ENCODE measurements at places on chromosomes 16 and 17.

DNA sequence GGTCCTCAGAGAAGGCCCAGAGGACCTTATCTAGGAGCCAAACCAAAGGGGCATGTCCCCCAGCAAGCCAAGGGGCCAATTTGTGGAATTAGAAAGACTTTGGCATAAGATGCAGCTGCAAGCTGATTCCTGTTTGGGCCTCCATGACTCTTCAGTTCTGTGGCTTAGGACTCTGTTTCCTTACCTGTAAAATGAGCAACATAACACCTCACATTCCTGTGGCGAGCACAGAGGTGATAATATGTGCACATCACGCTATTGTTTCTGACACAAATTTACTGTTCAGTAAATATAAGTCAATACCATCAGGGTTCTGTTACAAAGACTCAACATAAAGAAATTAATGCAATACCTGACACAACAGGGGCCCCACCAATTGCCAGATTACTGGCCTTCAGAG is 57.7 kb downstream of the CDH11 start:
- DNase-seq, result no peak

DNA sequence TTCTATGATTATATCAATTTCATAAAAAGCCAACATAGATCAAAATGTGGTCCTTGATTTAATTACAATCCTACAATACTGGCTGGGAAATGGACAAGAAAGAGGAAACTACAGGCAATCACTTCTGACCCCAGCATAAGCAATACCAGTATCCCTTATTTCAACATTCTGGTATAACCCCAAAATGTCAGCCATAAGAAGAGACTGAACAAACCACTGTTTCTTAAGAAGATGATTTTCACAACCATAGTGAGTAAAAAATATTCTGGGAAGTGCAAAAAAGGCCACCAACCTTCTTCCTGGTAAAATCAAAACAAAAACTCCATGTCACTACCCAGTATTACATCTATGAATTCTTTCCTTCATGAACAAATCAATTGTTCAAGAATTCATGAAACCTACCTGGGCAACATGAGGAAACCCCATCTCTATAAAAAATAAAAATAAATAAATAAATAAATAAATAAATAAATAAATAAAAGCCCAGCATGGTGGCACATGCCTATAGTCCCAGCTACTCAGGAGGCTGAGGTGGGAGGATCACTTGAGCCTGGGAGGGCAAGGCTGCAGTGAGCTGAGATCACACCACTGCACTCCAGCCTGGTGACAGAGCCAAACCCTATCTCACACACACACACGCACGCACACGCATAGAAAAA is 7.5 kb downstream of the N4BP1 start:
- DNase-seq, result no peak

GRCh38 chr16:65994291-65994690 is 372.2 kb upstream of the CDH5 start:
- DNase-seq, result no peak

DNA sequence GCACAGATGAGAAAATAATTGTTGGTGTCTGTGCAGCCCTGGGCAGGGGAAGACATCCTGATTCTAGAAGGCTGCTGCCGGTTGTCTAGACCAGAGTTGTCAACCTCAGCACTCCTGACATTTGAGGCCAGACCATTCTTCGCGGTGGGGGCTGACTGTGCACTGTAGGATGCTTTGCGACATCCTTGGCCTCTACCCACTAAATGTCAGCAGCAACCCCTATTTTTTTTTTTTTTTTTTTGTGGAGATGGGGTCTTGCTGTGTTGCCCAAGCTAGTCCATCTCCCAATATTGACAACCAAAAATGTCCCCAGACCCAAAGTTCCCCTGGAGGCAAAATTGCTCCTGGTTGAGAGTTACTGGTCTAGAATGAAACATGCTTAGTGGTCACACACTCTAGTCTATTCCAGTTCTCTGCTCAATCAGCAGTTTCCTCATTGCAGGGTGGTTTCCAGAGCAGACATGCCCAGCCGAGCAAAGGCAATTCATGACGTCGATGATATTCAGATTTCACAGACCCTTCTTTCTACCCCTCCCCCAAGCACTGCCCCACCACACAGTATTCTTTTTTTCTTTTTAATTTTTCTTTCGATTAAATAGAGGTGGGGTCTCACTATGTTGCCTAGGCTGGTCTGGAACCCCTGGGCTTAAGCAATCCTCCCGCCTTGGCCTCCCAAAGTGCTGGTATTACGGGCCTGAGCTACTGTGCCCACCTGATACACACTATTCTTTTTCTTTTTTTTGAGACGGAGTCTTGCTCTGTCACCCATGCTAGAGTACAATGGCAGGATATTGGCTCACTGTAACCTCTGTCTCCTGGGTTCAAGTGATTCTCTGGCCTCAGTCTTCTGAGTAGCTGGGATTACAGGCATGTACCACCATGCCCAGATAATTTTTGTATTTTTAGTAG is 9.0 kb downstream of the C17orf99 start:
- DNase-seq, result no peak

- DNase-seq, result no peak
These were observed 149.1 kb downstream of the ZNF423 start for GRCh38 chr16:49706620-49707355.

GRCh38 chr16:35605921-35606320 is 2146.5 kb downstream of the TP53TG3F start:
- no peak for DNase-seq

DNA sequence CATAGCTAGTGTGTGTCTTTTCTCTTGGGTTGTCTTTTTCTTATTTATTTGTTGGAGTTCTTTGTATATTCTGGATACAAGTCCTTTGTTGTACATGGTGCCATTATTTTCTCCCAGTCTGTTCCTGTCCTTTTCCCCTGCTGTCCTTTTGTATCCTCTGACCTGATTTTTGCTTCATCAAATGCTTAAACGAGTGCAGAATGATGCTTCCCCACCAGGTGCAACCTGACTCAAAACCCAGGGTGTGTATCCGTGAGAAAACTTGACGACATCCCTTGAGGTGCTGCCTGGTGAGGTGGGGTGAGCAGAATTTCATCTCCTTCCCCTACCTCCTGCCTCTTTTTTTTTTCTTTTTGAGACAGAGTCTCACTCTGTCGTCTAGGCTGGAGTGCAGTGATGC is 88.6 kb downstream of the NTN1 start:
- DNase-seq, result no peak

DNA sequence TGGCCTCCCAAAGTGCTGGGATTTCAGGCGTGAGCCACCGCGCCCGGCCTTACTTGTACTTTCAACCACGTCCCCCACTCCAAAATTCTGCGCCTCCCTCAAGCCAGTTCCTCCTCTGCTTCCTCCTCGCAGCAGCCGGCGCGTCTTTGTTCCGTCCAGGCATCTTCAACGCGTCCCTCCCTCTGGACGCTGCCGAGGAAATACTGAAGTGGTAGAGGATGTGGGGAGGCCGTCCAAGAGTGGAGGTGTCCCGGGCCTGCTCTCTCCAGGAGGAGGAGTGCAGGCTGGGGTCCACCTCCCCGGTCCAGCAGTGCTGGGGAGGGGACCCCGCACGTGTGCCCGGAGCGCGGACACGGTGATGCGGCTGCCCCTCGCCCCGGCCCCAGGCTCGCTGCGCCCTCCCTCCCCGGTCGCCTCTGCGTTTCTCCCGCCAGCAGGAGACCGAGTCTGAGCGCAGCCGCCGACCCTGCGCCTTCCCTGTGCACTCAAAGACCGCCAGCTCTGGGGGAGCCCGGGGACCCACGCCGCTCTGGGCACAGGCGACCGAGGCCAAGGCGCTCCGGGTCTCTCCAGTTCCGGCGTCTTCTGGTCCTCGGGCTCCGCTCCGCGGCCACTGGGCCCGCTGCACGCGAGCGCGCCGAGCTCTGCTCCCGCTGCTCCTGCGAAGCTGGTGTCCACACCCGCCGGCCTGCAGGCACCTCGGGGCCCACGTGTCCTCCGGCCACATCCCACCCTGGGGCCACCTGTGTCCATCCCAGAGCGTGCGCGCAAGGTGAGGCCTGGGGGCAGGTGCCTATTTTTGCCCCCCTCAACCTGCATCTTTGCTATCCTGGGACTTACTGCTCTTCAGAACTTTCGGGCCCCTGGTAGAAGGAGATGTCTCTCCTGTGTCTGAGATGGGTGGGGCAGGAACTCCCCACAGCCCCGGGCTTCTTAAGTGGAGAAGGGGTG is 31.7 kb downstream of the OSBPL7 start:
- peak; percentile 47 for DNase-seq

DNA sequence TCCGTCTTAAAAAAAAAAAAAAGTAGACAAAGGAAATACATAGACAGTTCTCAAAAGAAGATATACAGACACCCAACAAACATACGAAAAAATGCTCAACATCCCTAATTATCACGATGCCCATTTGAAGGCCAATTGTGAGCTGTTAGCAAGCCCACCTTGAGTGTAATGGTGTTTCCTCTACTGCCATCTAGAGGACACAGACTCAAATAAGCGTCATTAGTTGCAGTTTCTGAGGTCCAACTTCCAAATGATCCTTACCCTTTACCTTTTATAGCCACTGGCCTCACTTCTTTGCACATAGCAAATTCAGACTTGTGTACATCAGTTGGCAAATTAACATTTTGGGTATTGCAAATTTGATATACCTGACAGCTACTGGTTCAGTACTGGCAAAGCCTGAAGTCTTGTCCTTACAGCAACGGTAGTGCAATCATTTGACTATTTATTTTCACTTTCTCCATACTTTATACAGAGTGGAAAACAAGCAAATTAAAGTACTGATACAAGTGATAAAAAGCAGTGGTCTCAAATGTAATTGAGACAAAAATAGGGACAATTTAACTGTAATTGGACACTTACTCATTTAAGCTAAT is 536.3 kb upstream of the EEF2KMT start:
- DNase-seq, result no peak

GRCh38 chr17:40568074-40568836 is 3.0 kb upstream of the CCR7 start:
- DNase-seq, result no peak

DNA sequence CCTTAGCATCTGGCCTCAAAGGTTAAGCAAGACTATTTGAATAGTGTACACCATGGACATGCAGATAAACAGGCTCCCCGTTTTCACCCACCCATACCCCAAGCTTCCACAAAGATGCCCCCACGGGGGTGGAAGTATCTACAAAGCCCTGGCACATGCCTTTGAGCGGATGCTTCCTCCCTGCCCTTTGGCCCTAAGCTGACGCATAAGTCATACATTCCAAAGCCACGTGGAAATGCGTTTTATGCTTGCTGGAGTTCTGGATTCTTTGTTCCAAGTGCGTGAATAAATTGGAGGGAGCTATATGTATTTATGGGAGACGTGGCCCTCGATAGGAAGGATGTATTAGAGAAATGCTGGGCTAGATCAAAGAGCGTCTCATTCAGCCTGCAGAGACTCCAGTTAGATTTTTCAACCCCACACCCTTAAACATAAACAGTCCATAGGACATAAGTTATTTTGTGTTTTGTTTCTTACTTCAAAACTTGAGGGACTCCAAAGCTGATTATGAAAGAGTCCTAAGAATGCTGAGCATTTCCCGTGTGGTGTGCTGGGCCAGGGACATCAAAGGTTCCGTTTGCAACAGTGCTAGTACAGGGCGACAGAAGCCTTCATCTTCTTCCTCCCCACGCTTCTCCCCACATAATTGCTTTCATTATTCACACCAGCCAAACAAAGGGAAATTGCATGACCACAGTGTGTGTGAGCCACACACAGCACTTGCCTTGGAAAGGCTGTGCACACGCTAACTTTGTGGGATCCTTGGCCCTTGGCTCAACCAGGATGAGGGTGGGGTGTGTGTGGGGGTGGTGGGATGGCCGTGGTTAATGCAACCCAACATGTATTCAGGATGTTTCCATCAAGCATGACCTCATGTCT is 73.6 kb downstream of the WIPI1 start:
- no peak for DNase-seq

DNA sequence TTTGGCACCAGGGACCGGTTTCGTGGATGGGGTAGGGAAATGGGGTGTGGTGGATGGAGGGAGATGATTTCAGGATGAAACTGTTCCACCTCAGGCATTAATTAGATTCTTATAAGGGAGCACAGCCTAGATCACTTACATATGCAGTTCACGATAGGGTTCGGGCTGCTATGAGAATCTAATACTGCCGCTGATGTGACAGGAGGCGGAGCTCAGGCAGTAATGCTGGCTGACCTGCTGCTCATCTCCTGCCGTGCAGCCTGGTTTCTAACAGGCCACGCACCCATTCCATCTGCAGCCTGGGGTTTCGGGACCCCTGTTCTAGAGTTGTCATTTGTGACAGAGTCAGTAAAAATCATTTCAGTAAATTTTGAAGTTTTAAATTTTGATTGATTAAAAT is 99.7 kb downstream of the CHD9 start:
- DNase-seq, result no peak

GRCh38 chr17:27256225-27257030 is 37.5 kb upstream of the WSB1 start:
- DNase-seq, result no peak

Data from NCI-H1694 treated with DMSO at 0.1 percent for 48 hours (cell line).